Progenitor cell of endocrine pancreas (in vitro differentiated cells): ENCODE measurements at places on chromosomes 2 and 18. TPM values are rescaled to one million over a fixed set of nuclear protein-coding genes. Genes with fewer than 3 reads are reported as not detected.

The CNTNAP5 gene
- total RNA-seq: 5.3 and 8.9 TPM in 2 replicates

The RBM45 gene
- 18.8 and 19.7 TPM in 2 replicates for total RNA-seq

GRCh38 chr2:118856978-118857676 lies 9.7 kb upstream of the EN1 start:
- no peak for DNase-seq

- no peak for DNase-seq
These were observed 889 bp downstream of the ZC3H15 start for GRCh38 chr2:186486651-186487647.

- no peak for DNase-seq
These were observed 88.6 kb downstream of the KCNH7 start for GRCh38 chr2:162749994-162750393.
